ENCODE measurements at places on chromosomes 5 and 9.

DNA sequence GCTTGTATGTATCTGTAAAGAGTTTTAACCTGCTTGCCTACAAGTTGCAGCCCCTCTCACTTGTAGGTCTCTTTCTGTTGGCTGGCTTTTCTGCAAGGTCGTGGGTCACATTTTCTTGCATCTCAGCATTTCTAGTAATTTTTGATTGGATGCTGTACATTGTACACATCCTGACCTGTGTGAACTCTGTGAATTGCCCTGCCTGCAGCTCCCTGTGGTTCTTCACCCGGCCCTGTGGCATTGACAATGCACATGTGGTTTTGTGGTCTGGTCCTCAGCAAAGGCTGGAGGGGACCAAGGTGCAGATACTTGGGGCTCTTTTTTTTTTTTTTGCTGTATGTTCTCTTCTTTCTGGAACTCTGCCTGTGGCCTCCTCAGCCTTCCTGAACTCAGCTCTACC lies 53.6 kb downstream of the WNK2 start:
- no peak for DNase-seq

GRCh38 chr5:43634621-43635020 lies 31.6 kb downstream of the NNT start:
- DNase-seq, result no peak

- peak; percentile 19 for DNase-seq
Measured at GRCh38 chr5:161311965-161312364, 234.6 kb downstream of the GABRB2 start.

DNA sequence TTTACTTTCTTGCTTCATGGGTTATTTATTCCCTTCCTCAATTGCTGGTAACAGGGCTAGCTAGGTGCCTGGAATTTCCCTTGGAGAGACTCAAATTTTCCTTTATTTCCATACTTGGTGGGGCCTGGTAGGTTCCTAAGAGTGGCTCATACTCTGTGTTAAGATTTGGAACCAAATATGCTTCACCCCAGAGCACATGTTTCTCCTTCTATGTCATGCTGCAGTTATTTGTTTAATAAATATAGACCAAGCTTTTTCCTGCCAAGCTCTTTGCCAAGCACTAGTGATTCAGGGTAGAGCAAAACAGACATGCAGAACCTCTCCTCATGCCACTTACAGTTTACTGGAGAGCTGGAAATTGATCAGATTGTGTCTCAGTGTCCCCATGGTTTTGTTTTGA lies 290.3 kb upstream of the SGCD start:
- no peak for DNase-seq

DNA sequence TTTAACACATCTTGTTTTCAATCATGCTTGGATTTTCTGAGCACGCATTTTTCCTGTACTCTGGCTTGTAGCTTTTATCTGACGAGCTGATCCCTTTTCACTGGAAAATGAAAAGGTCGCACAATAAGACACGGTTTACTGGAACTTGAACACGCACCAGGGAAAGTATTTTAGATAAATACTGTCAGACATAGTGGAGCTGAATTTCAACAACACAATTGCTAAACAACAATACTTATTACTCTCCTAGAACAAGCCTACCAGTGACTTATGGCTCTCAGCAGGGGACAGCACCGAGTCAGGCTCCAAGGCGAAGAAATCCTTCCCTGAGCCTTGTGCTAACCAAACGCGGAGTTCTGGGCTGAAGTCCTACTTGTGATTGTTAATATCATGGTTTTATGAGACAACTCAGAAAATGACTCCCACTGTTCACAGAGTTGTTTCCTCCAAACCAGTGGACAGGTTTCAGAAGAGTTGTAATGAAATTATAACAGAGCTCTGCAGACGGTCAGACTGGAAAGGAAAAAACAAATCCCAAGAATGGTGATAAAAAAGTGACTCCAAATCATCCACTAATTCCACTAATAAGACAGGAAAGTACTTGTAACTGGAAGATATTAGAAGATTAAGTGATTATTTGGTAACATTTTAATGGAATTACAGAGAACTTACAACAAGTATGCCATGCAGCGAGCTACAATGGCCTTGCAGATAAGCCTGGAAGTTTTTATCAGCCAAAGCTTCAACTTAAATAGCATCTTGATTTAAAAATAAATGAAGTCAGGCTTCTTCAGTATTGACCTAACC lies 359.6 kb downstream of the EBF1 start:
- DNase-seq, result no peak

DNA sequence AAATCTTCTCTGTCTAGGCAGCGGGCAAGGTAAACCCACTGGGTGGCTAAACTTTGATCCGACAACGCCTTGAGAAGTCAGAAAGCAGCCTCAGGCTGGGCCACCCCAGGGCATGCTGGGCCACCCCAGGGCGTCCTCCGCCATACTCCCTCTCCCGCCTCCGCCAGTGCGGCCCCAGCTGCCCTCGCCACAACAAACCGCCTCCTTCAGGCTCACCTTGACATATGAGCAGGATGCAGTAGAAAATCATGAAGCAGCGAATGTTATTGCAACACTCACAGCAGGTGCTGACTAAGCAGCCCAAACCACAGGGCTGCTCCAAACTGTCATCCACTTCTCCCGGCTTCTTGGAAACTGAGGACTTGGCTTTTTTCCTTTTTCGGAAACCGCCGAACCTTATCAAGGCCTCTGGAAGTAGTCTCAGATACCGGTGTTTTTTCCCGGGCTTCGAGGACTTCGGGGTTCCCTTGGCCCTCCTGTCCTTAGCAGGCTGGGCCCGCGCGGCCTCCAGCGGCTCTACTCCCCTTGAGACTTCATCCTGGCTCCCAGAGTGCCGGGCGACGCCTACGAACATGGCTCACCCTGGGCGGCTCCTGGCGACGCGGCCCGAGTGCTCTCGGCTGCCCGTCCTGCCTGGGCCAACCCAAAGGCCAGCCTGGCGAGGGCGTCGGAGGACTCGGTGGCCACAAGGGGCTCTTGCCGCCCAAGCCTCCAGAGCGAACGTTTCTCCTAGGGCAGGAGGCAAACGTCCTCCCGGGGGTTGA lies at the start of gene SLCO6A1:
SLCO6A1 (minus strand) TSS at position 731 of the 764 bp plus-strand sequence; CDS start at position 574, 157 bp downstream.
- DNase-seq, result no peak

GRCh38 chr5:14467251-14467650 lies 114.3 kb upstream of the OTULINL start:
- no peak for DNase-seq

DNA sequence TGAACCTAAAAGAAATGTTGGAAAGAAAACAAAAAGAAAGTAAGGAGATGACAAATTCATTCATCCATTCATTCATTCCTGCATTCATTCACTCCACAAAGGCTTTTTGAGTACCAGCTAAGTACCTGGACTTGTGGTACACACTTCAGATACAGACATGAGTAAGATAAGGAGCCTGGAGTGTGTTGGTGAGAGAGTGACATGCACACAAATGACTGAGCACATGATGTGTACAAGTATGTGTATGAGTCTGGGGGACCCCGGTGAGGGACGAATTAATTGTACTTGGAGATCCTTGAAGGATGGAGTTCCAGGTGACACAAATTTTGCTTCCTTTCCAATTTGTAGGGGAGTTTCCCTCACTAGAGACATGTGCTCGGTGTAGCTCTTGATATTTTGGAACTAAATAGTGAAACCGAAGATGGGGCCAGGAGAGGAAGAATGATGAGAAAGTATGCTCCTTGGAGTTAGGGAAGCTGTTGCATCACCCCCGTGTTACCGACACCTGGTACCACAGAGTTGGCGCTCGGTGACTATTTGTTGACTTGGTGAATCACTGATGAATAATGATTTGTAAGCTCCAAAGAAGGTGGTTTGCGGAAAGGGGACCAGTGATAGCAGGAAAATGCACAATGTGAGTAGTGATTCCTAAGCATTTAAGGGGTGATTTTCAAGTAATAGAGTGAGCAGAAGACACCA lies 509.8 kb downstream of the CCDC171 start:
- no peak for DNase-seq

- no peak for DNase-seq
Measured at GRCh38 chr9:124088476-124088837, 76.9 kb downstream of the LHX2 start.

- peak; percentile 56 for DNase-seq
Measured at GRCh38 chr9:34989946-34990635, 546 bp downstream of the DNAJB5 start.

DNA sequence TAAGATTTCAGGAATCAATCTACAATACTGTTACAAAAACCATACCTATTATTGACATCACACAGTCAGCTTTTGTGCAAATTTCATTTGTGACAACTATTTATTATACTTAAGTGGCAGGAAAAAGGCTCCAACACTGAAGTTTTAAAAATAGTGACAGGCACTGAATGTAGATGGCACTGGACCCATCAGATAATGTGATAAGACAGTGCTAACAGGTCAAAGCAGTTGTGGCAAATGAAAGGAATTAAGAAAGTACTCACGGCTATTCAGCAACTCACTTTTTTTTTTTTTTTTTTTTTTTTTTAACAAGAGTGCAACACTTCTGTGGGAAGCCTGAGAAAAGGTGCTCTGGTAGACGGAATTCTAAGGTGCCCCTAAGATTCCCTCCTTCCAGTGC lies 115.0 kb upstream of the MEF2C start:
- no peak for DNase-seq

DNA sequence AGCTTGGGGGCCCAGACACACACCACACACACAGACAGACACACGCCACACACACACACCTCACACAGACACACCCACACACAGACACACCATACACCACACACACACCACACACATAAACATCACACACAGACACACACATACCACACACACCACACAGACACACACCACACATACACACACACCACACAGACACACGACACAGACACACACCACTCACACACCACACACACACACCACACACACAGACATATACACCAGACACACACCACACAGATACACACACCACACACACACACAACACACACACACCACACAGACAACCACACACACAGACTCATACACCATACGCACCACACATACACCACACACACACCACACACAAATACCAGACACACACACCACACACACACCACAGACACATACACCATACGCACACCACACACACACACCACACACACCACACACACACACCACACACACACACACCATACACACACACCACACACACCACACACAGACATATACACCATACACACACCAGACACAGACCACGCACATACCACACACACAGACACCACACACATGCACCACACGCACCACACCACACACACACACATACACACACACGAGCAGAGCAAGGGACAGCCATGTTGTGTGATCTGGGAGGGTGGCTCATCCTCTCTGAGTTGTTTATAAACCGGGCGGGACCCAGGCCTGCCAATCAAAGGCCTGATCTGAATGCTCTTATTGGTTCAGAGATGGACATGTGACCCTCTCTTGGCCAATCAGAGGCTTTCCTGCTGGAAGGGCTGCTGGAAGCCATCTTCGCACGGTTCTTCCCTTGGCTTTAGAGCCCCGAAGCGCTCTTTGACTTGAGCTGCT lies 148.3 kb downstream of the GAPVD1 start:
- DNase-seq, result peak; percentile 59

DNA sequence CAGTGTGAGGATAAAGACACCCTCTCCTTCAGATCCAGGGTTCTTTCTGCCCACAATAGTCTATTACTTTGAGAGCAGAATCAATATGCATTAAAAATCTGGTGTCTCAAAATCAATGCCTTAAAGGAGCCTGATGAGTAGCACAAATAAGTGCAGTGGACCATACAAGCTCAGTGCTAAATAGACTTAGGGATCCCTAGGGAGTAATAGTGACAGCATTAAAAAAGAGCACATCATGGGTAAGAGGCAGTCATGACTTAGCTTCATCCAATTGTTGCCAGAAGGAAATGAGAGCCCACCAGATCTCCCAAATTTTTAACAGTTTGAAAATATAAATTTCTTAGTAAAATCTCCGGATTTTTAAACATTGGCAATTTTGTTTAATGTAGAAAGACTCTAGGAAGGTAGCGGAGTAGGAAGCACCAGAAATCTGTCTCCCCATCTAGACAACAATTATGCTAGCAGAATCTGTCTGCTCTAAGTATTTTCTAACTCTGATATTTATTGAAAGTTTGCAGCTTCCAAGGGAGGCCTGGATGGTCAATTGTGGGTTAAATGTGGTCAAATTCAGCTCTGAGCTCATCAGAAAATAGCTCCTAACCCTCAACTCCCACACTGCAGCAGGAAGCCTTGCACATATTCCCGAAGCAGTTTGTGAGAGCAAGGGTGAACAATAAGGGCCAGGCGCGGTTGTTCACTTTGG lies 443.9 kb downstream of the TLE1 start:
- no peak for DNase-seq

GRCh38 chr5:126561908-126562307 lies 33.1 kb downstream of the ALDH7A1 start:
- no peak for DNase-seq

DNA sequence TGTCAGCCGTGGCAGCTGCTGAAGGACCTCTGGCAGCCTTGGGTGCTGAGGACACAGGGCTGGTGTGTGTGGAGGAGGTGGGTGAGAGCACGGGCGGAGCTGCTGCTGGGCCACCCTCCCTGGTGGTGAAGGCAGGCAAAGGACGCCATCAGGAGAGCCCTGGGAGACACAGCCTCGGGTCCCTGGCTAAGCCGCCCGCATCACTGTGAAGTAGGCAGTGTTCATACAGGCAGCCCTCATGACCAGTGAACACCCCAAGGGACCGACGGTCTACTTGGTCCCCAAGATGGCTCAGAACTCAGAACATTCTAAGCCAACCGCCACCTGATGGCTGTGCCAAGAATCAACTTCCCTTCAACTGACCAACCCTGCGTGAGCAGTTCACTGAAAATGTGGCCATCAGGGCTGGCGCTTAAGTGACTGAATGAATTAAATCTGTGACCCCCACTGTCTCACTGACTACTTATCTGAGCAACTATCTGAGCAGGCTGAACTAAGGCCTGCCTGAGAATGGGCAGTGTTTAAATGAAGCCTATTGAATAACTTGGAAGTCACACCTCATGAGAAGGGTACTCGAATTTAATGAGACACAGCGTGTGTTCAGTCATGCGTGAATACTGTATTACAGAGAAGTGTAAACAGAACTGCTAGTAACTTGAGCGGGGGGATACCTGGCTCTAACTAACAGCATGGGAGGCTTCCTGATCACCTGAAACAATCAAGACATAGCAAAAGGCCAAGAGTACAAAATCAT lies 54.7 kb upstream of the SIMC1 start:
- no peak for DNase-seq

DNA sequence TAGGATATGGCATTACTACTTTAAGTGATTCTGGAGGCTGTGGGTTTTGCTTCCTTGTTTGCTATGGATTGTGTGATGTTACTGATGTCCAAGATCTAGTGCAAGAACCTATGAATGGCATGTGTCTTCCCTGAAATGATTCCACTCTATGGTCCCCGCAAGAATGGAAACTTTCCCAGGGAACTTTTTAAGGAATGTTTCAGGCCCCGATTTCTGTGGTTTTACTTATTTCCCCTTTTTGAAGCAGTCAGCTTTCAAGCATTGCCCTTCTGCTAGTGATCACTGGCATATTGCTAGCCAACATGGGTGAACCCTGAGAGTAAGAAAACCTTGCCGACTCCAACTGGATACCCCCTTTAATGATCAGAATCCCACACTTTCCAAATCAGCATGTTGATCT lies 26.6 kb upstream of the CD180 start:
- no peak for DNase-seq

DNA sequence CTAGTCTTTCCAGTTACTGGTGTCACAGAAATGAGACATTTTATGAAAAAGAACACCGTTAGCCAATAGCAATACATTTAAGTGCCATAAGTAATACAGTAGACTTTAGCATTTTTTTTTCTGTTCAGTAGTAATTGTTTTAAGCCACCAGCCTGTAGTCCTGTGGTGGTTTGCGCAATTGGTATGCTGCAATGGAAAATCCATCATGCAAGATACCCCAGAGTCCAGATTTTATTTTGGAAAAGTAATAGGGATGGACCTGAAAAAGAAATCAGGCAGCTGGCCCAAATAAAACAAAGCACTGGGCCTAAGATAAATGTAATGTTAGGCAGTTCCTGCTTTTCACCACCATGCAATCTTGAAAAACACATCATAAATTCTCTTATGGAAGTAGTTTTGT lies 94.6 kb upstream of the RASGRF2 start:
- no peak for DNase-seq
